ENCODE measurements at places on chromosomes 5 and 9.

- DNase-seq, result no peak
These were observed 27.8 kb upstream of the STX17 start for GRCh38 chr9:99878651-99879050.

- DNase-seq, result no peak
These were observed at the start of gene CARD9 for GRCh38 chr9:136373300-136374182. Gene CARD9 (minus strand): TSS chr9:136373669. CDS start chr9:136372078, 1,591 bp downstream.

DNA sequence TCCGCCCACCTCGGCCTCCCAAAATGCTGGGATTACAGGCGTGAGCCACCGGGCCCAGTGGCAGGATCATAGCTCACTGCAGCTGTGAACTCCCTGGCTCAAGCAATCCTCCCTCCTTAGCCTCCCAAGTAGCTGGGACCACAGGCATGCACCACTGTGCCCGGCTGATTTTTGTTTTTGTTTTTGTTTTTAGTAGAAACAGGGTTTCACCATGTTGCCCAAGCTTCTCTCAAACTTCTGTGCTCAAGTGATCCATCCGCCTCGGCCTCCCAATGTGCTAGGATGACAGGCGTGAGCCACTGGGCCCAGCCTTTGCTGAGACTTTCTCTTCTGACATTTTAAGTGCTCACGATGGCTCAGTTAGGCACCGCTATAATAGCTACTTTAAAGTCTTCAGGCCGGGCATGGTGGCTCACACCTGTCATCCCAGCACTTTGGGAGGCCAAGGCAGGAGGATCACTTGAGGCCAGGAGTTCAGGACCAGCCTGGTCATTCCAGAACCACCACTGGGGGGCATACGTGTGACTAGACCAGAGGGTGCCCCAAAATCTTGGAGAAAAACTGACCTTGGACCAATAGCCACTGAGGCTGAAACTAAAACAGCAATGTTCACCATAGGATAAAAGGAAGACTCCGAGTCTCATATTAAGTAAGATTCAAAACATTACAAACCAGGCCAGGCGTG is 3.1 kb upstream of the ENTPD8 start:
- no peak for DNase-seq

DNA sequence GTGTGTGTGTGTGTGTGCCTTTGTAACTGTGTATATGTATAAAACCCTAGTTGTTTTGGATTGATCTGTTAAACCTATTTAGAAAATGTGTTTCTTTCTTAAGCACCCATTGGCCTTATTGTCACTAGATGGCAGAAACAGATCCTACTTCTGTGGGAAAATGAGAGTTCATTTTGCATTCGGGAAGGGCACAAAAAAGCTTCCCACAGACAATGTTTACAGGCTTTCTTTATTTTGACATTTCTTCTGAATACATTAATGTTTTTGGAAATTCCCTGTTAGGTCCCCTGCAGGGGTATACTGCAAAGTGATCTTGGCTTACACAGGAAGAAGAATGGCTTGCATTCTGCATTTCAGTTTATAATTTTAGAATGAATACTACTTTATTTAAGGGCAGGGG is 481.8 kb upstream of the ARRDC3 start:
- no peak for DNase-seq

GRCh38 chr5:108380531-108381349 is 1.2 kb downstream of the FBXL17 start:
- peak; percentile 62 for DNase-seq

GRCh38 chr5:61330845-61331406 is 1.1 kb upstream of the ZSWIM6 start:
- DNase-seq, result peak; percentile 78

GRCh38 chr5:74042559-74042958 is 416.6 kb downstream of the ARHGEF28 start:
- no peak for DNase-seq

- DNase-seq, result no peak
These were observed 30.0 kb downstream of the ADRB2 start for GRCh38 chr5:148856424-148856823.

- DNase-seq, result no peak
These were observed 1902.2 kb upstream of the C9orf72 start for GRCh38 chr9:29475471-29475870.

- no peak for DNase-seq
These were observed 22.6 kb downstream of the B4GALT1 start for GRCh38 chr9:33144551-33144950.

- DNase-seq, result no peak
These were observed 73.1 kb downstream of the FOXB2 start for GRCh38 chr9:77092536-77092935.

DNA sequence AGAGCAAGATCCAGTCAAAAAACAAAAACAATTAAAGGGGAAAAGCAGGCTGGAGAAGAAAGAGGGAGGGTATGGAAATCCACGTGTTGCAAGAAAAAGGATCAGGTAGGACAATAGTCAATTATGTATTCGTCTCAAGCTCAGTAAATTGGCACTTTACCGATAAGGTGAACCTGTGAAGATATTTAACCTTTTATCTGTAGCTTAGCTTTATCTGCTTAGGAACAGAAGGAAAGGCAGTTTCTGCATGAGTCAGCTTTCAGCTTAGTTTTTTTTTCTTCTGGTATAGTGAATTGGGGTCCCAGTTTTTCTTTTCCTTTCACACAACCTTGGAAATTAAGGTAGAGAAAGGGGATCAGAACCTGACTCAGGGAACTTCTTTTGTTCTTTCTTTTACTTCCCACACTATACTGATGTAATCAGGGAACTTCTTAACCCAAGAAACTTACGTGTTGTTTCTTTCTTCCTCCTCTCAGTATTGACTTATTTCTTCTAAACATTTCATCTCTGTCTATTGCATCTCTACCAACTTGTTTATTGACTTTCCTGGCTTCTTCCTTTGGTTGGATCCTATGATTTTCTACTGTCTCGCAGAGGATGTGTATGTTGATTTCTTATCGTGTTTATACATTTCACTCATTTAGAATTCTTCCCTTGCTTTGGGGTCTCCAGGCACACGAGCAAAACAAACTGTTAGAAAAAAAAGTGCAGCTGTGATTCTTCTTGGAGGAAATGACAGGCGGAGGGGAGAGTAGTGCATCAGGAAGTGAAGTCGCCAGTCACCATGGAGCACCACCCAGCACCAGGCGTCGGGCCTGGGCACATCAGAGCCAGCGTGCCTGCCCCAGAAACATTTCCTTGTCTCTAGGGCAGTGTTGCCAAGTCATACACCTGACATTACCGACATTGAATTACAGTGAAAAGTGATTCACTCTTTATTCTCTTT is 123.0 kb upstream of the LHFPL2 start:
- DNase-seq, result no peak

DNA sequence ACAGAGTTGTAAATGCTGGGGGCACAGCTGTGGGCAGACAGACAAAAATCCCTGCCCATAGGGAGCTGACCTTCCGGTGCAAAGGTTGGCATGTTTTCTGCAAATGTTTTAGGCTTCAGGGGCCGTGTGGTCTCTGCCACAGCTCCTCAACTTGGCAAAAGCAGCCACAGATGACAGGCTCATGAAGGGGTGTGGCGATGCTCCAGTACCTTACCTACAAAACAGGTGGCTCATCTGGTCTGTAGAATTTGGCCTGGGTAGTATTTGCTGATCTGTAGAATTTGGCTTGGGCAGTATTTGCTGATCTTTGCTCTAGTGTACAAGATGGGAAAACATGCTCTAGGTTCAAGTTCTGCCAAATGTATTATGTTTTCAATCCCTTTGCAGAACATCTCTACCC is 283.9 kb downstream of the GADD45G start:
- no peak for DNase-seq

DNA sequence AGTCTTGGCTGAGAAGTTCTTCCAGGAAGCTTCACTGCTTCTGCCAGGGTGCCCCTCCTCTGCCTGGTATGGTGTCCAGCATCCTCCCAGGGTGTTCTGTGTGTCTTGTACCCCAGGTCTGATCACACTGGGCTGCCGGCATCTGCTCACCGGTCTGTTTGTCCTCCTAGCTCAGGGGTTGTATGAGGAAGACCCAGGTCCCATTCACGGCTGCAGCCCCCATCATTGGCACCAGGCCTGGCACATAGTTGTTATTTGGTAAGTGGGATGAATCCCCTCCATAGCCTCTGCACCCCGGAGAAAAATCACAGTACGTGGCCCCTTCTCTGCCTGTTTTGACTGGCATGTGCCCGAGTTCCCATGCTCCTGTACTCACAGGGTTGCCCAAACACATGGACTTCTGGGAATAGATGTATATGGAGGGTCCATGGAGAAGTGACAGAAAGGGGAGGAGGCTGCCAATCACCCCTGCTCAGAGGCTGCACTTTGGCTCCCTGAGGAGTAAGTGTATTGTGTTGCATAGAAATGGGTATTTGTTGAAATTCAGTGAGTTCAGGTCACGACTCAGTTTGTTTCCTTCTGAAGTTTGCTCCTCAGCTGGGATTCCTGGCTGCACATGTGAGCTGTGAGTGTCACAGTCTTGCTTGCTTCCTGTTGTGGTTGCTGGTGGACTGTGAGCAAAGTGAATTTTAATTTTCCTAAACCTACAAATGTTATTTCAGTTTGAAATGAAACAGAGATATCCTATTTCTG is 96.2 kb downstream of the HSPA4 start:
- no peak for DNase-seq

DNA sequence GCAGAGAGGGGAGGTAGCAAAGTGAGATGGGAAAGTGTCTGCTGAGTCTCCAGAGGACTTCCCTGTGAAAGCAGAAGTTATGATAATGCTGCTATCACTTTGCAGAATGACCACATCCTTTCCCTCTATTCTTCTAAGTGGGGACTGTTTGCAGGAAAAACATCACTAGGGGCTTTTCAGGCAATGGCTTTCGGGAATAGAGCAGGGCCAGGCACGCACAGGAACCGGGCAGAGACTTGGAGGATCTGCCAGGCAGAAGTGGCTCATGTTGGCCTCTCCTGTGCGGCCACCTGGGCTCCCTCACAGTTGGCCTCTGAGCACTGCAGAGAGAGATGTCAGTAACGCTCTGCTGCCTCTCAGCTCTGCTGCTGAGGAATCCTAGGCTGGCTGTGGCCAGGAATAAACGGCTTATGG is 214.7 kb downstream of the MAST4 start:
- DNase-seq, result no peak

GRCh38 chr5:8391911-8392310 is 523.0 kb downstream of the MTRR start:
- DNase-seq, result no peak

DNA sequence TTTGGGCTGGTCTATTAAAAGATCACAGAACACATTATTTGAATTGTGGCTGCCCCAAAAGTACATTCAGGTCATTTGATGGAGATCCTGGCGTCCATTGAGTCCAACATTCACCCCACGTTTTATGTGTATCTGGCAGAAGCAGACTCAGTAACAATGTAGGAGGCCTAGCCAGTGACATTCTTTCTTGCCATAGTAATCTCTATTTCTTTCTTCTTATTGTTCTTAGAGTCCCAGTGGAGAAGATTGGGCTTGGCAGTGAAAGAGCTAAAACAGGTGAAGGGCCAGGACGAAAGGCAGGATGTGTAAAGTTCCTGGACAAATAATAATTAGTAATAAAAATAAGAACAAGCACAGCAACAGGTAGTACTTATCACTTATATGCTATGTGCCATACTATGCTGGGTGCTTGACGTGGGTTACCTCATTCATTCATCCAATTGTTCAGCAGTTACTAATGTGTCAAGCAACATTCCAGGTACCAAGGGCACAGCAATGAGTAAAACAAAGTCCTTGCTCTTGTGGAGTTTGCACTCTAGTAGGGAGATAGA is 12.6 kb upstream of the ANKH start:
- no peak for DNase-seq

GRCh38 chr9:34959461-34959860 is 1.4 kb downstream of the PHF24 start:
- no peak for DNase-seq

GRCh38 chr5:177093082-177093712 is 6.5 kb downstream of the FGFR4 start:
- no peak for DNase-seq

GRCh38 chr9:116327701-116328405 is 174.3 kb downstream of the PAPPA start:
- no peak for DNase-seq
